ENCODE measurements at places on chromosomes 11 and 22.
A peak's percentile ranks its signal among the peaks of the same experiment; 100 is the strongest.

- peak; percentile 79 for DNase-seq
Observed at GRCh38 chr11:82003671-82004515, 729.8 kb downstream of the FAM181B start.

- DNase-seq = no peak
Observed at GRCh38 chr11:67468056-67468455, 995 bp downstream of the TMEM134 start.

GRCh38 chr22:45013138-45013537 lies 3.3 kb upstream of the PHF21B start:
- DNase-seq = no peak

- DNase-seq = no peak
Observed at GRCh38 chr22:32644252-32645100, 157.0 kb upstream of the TIMP3 start.

GRCh38 chr11:93734427-93735222 lies 6.7 kb downstream of the TAF1D start:
- DNase-seq = no peak

GRCh38 chr11:82754410-82754809 lies 20.7 kb upstream of the FAM181B start:
- no peak for DNase-seq

GRCh38 chr11:17036666-17037658 lies 22.7 kb upstream of the PLEKHA7 start:
- DNase-seq = peak; percentile 5

DNA sequence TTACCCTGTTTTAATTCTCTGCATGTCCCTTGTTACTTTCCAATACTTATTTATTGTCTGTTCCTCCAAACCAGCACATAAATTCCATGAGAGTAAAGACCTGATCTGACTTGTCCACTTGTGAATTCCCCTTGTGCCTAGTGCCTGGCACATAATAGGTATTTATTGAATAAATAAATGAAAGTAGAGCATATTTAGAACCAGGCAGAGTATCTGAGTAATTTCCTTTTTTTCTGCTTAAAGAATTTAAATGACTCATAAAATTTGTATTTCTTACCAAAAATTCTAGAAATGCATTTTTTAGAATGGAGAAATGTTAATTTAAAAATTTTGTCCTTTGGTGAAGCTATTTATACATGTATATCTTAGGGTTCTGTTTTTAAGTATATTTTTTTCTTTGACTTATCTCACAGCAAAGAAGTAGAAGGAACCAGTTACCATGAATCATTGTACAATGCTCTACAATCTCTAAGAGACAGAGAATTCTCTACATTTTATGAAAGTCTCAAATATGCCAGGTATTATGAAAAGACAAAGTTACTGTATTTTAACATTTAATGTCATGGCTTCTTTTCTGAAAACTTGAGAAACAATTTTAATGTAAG lies 96.8 kb downstream of the ATM start:
- DNase-seq = peak; percentile 7

DNA sequence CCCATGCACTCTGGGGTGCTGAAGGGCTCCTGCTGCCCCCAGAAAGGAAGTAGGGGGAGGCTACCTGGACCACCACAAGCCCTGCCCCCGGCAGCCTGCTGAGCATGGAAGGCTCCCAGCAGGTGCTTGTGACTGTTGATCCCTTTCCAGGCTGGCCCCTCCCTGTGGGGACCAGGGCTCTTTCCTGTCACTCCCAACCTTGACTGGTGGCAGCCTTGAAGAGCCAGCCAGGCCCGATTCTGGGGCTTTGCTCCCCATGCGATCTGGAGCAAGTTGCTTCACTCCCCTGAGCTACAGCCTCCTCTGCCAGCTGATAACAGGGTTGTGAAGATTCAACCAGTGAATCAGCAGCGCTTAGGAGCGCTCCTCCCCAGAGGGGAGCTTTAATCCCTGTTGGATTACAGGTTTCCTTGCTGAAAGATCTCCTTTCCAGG lies 4.6 kb upstream of the CST6 start:
- no peak for DNase-seq

DNA sequence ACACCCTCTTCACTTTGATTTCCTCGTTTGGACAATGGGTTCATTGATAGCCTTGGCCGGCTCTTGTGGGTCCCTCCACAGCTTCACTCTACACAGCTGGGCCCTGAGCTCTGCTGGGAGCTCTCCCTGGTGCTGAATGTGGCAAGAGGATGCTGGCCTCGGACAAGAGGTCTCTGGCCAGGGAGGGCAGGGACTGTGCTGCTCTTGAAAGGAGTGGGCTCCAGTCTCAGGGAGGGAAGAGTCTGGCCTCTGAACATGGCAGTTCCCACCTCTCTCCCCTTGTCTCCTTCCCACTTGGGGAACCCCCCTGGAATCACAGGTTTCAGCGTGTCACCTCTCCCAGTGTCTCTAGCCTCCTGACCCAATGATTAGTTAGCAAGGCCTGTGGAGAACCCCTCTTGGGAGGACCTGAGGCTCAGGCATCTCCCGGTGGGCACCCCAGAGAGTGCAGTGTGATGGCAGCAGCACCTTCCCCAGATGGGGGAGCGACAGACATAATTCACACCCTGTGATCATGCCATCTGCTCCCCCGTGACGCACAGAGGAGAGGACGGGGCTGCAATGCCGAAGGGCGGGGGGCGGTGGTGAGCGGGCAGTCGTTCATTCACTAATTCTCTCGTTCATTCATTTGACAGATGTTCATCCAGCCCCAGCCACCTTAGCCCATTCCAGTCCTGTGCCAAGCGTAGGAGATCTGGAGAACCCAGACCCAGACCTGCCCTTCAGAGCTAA lies 2.8 kb upstream of the CABP7 start:
- peak; percentile 66 for DNase-seq

All from fibroblast of mammary gland (primary cell).